Uterus (tissue), 4 donors: ENCODE measurements at places on chromosomes 11 and 22. TPM values are rescaled to one million over a fixed set of nuclear protein-coding genes. Genes with fewer than 3 reads are reported as not detected.

DNA sequence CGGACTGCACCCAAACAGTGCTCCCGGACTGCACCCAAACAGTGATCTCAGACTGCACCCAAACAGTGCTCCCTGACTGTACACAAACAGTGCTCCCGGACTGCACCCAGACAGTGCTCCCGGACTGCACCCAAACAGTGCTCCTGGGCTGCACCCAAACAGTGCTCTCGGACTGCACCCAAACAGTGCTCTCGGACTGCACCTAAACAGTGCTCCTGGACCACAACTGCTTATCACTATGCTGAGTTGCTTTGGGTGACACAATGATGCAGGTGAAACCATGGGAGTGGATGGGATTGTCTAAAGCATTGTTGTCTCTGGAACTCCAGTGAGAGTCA, 90.4 kb downstream of the FBXO7 start:
- no peak for DNase-seq

GRCh38 chr11:62707277-62707861, at the start of the genes BSCL2 and GNG3:
TSS of gene BSCL2 (minus strand) at chr11:62707424. CDS start at chr11:62707195, 229 bp downstream.
TSS of gene GNG3 (plus strand) at chr11:62707676. CDS start at chr11:62708296, 620 bp downstream.
- no peak for DNase-seq

- DNase-seq, result no peak
These were observed 16.7 kb upstream of the XBP1 start for GRCh38 chr22:28817064-28817463.

- DNase-seq, result no peak
These were observed 24.7 kb downstream of the MACROD1 start for GRCh38 chr11:64141081-64141783.

HTR3B gene
- not detected for total RNA-seq

RCOR2 gene
- not detected for total RNA-seq

SLC22A6 gene
- total RNA-seq, result not detected

MYBPC3 gene
- 0.09 TPM for total RNA-seq
